Right renal cortex interstitium (tissue), 3 donors: ENCODE measurements at places on chromosomes 12 and 14.

DNA sequence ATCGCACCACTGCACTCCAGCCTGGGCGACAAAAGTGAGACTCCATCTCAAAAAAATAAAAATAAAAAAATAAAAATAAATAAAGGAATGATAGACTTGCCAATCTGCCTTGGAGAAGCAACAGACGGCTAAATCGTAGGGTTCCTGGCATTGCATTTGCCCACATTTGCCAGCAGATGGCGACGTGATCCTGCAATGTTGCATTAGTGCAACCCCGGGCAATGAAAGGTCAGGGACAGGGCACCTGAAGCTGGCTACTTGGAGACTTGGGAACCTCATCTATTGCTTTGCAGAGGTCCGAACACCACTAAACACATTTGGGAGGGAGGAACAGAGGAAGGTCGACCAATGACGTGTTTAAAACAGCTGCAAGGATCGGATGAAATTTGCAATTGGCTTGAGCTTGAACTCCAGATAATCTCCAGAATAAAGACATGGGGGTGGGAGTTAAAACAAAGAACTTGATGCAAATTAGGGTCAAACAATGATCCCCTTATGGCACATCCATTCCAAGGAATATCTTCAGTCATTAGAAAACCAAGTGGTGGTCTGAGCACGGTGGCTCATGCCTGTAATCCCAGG, 34.6 kb downstream of the SPRING1 start:
- no peak for DNase-seq

- no peak for DNase-seq
Observed at GRCh38 chr12:82554529-82554928, 132.2 kb upstream of the TMTC2 start.

DNA sequence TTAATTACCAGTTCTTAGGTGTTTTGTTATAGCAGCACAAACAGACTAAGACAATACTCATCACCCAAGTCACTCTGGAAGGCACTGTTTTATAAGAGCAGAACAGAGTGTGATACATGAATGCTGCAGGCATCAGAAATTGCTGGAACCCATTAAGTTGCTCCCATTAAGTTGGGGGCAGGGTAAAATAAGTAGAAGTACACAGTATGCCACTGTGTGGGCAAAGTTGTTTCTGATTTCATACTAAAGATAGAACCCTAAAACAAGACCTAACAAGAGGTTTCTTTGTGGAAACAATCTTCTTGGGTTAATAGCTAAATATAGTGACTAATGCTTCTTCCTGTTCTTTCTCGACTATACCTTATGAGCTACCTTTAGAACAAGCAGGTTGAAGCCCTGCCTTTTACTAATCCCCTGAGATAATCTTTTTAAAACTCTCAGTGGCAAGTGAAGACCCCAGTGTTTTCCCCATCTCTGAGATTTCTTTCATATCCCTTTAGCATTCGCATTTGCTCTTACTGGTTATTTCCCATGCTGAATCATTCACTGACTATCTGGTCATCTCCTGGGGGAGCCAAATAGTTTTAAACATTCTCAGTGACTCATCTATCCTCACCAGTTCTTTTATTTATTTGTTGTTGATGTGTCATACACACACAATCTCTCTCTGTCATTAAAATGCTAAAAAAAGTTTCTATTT, 52.3 kb downstream of the SOCS2 start:
- no peak for DNase-seq

GRCh38 chr12:4891866-4892265, 17.8 kb upstream of the KCNA1 start:
- DNase-seq: no peak

GRCh38 chr14:58870961-58871360, 233.2 kb downstream of the DACT1 start:
- DNase-seq: no peak

GRCh38 chr12:120099738-120100137, 16.8 kb downstream of the RAB35 start:
- DNase-seq: no peak

DNA sequence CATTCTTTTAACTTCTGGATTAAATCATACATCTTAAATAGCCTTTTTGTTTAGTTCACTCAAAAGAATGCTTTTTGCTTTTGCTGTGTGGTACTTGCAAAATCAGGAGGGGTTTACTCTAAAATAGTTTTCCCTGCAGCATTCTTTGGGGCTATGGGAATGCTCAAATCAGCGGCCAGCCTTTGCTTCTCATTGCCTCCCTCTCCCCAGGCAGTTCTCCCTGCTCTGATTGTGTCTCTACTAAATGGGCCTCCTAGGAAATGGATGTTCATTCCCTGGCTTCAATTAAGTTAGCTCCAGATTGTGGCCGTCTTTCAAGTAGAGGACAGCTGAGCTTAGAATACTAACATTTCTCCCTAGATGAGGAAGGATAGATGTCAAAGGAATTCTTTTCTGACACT, 4.4 kb downstream of the TULP3 start:
- DNase-seq: no peak

DNA sequence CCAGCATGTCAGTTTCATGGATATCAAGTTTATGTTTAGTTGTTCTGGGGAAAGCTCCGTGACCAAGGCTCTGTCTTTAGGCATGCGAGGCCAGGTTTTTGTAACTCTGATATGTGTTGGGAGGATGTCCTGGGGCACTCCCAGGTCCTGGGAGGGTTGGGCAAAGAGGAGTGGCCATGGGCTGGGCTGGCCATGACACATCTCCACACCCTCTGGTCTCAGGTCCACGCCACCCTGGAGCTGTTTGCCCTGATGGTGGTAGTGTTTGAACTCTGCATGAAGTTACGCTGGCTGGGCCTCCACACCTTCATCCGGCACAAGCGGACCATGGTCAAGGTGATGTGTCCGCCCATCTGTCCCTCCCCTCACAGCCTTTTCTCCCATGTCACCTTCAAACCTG, 46.4 kb downstream of the TPCN1 start:
- no peak for DNase-seq

DNA sequence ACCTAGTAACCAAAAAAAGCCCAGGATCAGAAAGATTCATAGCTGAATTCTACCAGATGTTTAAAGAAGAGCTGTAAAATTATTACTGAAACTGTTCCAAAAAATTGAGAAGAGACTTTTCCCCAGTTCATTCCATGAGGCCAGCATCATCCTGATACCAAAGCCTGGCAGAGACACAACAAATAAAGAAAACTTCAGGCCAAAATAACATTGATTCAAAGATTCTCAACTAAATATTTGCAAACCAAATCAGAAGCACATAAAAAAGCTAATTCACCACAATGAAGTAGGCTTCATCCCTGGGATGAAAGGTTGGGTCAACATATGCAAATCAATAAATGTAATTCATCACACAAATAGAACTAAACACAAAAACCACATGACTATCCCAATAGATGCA, 151.2 kb downstream of the PLCZ1 start:
- DNase-seq: no peak

GRCh38 chr14:92737206-92737605, 11.2 kb downstream of the LGMN start:
- no peak for DNase-seq

DNA sequence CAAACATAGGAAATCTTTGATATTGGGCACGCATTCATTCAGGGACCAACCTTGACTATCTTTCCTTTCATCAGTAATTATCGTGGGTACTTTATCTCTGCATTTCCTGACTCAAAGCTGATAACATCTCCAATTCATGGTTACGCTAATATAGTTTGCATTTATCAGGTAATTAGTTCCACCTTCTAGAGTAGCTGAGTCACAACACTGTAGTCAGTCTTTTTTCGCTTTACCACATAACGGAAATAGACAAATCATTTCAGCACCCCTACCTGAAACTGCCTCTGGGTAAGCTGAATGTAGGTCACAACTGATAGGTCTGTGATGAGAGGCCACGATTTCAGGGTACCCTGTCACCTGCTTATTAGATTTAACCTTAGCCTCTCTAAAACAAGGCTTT, 36.7 kb upstream of the IL22 start:
- no peak for DNase-seq

GRCh38 chr12:111642681-111643426, 42.9 kb downstream of the BRAP start:
- no peak for DNase-seq

GRCh38 chr12:10943167-10943566, 4.1 kb upstream of the TAS2R14 start:
- no peak for DNase-seq

DNA sequence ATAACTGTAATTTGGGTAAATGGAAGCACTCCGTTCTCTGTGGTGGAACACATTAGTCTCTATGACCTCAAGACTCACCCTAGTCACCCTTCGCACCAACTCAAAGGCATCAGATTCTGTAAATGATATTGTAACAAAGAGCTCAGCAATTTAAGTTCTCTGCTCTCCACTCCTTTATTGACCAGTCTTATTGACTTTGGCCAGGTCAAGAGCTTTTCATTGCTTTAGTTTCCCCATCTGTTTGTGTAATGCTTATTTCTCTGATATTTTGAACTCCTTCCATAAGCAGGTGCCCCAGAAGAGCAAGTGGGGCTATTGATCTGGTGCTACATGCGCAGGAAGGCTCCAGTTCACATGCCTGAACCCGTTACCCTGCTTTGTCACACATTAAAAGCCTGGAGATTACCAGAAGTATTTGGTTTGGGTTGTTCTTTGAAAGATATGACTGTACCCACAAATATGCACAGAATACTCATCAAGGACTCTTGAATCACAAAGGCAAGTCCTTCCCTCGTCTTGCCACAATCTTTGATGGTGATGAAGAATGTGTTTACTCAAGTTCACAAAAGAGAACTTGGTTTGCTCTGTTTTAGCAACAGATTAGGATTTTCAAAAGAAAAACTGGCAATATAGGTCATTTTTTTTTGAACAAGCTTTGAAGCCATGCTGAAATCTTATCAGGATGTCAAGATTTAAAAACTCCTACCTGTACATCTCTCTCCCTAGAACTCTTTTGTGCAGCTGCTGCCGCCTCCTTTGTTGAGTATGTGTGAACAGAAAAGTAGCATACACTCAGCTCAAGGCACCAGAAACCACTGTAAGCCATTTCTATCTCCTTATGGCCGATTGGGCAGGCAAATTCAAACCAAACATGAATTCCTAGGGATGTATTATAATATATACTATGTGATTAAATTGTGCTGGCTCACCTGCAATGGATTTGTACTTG, 193.9 kb downstream of the BCAT1 start:
- no peak for DNase-seq

DNA sequence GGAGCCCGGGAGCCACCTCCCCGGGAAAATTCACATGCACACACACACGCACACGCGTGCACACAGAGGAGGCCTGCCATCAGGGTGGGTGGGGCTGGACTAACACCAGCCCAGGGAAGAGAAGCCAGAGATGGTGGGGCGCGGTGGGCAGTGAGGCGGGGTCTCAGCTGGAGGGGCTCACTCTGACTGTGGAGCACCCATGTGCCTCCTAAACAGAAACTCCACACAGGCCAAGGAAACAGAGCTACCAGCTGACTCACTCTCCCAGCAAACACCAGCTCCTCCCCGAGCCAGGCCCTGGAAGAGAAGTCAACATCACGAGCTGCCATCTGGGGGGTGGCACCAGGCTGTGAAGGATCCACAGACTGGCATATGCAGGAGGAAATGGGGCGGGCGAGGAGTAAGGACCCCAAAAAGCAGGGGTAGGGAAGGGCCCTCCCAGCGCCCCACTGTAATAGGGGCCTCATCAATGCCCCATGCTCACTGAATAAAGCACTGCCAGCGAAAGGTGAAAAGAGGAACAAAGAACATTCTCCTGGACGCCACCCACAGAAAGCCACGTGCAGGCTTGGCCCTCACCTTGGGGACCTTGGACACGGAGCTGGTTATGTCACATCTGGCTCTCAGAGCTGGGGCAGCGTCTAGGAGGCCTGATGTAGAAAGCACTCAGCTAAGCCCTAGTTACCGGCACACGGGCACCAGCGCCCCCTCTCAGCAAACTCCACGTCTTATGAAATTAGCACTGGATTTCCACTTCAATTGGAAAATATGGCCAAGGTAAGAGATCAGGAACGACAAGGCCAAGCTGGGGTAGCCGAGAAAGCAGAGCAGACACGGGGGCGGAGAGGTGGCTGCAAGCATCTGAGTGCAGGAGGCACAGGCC, 8.4 kb upstream of the INF2 start:
- DNase-seq: no peak

DNA sequence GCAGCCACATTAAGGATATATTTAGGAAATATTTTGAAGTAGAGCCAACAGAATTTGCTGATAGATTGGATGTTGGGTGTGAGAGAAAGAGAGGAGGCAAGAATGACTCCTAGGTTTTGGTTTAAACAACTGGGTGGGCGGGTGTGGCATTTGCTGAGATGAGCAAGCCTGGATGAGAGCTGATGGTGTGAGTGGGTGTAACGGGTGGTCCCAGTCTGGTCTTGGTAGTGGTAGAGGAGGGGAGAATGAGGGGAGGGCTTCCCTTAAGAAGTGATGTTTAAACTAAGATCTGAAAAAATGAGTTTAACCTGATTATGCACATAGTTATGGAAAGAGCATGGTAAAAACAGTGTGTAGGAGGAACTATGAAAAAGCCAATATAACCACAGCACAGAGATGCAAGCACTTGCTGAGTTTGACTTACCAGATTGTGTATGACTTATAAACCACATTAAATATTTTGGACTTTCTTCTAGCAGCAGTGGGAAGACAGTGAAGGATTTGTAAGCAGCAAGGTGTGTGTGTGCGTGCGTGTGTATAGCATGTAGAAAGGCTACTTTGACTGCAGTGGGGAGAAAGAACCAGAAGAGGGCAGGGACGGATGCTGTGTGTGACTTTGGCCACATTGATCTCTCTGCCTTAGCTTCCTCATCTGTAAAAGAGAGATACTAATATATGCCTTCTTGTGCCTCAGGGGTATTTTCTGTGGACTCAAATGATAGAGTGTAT, 139.7 kb downstream of the PRIMA1 start:
- no peak for DNase-seq

DNA sequence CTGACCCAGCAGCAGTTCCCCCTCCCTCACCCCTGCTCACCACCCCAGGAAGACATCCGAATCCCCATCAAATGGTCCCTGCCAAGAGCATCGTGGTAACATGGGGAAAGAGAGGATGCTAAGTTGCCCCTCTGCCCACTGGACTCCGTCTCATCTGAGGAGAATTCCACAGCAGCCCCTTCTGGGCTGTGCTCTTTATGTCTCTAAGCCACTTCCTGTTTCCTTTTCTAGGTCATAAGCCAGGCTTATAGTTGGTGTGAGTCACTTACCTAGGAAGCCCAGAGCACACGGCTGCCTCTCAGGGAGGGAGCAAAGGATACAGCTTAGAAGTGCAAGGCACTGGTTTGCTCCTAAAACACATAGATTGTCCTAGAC, 76.0 kb downstream of the VCPKMT start:
- no peak for DNase-seq
